ENCODE measurements at places on chromosomes 16 and 17.
A peak's percentile ranks its signal among the peaks of the same experiment; 100 is the strongest.

DNA sequence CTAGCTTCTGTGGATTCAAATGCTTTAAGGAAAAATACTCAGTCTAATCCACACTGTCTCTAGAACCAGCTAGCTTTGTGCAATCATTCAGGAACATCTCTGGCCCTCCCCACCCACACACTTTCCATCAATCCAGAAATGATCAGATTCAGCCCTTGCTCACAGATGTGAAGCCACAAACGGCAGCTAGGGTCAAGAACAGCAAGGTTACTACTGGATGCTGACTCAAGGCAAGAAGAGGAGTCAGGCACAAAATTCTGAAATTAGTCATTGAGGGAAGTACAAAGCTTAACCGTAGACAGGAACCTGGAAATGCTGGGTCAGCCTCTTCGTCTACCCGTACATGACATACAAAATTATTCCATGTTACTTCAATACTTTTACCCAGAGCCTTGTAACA lies 174.6 kb downstream of the CDH13 start:
- no peak for DNase-seq

DNA sequence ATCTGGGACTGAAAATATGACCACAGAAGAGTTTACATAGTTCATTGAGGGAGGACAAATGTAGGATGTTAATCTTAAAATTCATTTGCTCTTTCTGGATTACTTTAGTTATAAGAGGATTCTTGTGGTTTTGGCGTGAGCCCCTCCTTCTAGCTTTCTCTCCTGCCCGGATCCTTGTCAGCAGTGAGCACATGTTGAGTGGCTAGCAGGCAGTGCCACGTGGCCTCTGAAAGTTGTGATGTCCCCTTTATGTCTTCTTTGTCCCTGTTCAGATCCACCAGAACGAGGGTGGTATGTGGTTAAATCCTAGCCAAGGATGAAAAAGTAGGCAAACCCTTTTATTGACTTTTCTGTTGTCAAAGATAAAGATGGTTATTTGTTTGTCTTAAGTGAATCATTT lies 83.8 kb downstream of the GNAO1 start:
- DNase-seq, result no peak

- DNase-seq, result peak; percentile 94
Observed at GRCh38 chr17:53736516-53737240, 86.0 kb upstream of the KIF2B start.

DNA sequence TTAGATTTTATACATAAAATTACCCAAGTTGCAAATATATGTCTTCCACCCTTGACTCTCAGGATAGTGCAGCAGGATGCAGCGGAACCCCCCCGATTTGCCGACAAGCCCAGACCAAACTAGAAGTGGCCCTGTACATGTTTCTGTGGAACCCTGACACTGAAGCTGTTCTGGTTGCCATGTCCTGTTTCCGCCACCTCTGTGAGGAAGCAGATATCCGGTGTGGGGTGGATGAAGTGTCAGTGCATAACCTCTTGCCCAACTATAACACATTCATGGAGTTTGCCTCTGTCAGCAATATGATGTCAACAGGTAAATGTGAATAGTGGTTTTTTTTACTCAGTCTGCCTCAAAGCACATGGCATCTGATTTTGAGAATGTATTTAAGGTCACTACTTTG lies 70.7 kb downstream of the OMG start:
- no peak for DNase-seq

DNA sequence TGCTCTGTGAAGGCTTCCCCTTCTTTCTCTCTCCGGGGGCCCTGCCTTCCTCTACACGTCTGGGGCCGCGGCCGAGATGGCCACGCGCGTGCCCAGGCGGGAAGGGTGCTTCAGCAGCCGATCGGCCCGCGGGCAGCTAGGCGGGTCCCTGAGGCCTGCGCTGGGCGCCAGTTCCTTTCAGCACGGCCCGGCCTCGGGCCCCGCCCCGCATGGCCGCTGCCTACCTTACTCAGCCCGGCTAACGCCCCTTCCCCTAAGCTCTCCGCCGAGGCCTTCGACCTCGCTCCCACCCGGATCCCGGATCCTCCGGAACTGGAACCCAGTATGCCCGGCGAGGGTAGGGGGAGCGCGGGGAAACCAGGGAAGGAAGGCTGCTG lies 335 bp downstream of the TMEM11 start:
- no peak for DNase-seq

DNA sequence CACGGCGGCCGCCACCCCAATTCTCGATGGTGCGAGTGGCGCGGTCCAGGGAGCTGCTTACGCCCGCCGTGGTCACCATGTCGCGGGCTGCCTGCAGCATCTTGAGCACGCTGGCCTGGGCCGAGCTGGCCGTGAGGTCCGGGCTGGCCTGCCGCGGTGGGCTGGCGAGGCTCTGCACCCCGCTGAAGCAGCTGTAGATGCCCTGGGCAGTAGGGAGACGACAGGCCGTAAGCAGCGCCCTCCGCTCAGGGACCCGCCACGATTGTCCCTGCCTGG lies 16.4 kb downstream of the GRIN2C start:
- no peak for DNase-seq

DNA sequence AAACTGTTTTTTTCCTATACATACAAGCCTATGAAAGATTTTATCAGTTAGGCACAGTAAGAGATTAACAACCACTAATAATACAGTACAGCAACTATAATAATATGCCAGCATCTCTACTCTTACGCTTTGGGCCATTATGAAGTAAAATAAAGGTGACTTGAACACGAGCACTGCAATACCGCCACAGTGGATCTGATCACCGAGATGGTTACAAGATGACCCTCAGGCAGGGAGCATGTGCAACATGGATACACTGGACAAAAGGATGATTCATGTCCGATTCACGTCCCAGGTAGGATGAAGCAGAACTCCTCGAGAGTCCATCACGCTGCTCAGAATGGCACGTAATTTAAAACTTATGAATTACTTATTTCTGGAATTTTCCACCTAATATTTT lies 10.5 kb downstream of the PELP1 start:
- no peak for DNase-seq

- no peak for DNase-seq
Observed at GRCh38 chr16:84039696-84040095, 2.9 kb downstream of the SLC38A8 start.

DNA sequence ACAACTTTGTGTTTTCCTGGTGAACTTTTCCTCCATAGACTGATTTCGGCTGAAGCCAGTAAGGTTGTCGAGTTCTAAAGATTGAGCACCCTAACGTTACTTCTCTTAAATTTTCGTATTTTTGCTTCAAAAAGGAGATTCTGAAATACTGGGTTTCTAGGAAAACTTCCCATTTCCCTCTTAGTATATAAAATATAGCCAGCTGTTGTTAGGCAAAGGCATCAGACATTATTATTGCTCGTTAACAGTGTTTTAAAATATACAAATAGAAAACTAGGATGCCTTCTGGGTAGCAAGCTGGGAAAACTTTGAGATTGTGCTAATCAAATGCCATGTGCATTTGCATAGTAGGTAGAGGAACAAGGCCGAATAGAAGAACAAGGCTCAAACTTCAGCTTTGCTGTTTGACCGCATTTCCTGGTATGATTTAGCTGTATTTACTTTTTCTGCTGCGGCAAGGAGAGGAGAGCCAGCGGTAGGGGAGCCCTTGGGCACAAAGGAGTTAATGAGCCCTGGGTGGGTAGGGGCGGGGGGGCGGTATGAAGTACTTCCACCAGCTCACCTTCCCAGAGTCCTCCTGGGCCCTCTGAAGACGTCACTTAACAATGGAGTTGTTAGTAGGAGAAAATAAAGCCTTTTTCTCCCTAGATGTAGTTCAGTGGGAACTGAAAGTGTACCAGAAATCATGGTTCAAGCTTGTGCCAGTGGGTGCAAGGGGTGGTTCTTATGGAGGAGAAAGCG lies 151.9 kb downstream of the MSI2 start:
- no peak for DNase-seq

GRCh38 chr17:76000016-76000754 lies 470 bp upstream of the CDK3 start:
- no peak for DNase-seq

DNA sequence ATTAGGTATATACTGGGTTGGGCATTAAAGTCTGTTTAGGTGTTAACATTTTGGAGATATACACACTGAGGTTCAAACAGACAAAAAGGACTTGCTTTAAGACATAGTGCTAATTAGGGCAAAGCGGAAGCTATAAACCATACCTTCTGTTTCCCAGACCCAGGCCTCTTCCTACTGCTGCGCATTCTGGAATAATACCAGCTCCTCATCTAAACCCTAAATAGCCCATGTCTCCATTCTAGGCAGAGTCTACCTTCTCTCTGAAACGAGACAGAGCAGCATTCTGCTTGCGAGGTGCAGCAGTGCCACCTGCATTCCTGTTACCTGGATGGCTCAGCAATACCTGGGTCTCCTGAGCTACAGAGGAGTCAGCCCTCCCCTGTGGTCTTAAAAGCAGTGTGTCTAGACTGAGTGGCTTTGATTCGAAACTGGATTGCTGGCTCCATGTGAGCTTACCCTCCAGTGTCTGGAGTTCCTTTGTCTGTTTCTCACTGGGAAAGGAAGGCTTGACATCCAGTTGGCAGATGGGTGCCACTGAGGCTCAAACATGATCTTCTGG lies 6.4 kb downstream of the YPEL2 start:
- DNase-seq, result no peak

DNA sequence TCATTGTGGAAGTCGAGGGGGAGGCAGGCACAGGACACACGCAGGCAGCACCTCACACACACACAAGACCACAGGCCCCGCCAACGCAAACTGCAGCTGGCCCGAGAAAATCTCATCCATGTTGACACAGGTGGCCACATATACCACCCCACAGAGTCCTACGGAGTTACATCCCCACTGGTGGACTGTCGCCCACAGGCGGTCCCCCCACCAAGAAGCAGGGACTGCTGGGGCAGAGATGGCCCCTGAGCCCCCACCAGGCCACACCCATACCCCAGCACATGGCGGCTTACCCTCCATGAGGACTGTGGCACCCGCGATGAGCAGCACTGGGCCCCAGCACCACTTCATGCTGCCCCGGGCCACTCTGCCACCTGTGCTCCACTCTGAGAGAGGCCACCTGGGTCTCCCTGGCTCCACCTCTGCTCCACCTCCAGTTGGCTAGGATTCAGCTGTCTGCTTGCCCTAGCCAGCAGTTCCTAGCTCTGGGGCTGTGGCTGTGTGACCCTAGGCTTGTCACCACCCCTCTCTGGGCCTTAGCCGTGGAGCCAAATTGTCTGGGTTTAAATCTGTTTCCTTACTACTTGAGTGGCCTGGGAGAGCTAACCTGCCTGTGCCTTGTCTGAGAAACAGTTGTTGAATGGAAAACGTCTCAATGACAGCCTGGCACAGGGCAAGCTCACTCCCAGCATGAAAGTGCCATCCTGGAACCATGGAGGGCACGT lies at the start of gene PRSS53:
TSS of gene PRSS53 (minus strand) at position 485 of the 725 bp plus-strand sequence. CDS start at position 351, 134 bp downstream.
- DNase-seq, result no peak

DNA sequence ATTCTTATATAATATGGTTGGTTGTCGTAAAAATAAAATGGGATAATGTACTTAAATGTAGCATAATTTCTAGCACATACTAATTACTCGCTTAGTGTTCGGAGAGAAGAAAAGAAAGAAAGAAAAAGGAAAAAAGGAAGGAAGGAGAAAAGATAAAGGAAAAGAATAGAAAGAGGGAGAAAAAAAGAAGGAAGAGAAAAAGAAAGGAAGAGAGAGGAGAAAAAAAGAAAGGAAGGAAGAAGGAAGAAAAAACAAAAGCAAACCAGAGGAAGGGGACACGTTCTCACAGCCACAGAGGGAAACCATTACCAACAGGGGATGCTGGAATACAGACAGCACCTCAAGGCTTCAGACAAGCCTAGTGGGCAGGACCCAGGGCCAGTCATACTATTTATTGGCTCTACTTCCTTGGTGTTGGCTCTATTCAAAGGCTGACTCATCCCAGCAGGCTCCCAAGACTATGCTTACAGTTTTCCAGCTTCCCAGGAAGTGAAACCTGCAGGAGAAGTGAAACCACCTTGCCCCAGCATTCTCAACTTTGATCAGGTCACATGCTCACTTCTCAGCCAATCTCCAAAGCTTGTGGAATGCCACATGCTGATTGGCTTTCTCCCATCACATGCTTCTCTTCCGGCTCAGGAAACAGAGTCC lies 273.5 kb upstream of the IRX5 start:
- peak; percentile 87 for DNase-seq

- no peak for DNase-seq
Observed at GRCh38 chr16:79041206-79041605, 559.3 kb downstream of the MAF start.

DNA sequence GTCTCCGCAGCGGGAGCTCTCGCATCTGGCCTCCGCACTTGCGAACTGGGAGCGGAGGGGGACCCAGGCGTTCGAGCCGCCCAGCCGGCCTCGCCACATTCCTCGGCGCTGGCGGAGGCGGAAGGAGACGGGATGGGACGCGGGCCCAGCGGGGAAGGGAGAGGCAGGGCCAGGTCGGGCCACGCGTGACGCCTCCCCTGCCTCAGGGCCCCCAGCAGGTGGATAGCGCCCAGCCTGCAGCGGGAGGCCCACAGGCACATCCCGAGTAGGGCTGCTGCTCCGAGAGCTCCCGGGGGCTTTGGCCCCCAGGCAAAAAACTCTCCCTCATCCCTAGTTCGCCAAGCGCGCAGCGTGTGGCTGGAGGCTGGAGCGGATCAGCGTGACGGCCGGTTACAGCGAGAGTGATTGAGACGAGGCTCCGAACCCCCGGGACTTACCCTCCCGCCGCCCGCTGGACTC lies 800 bp downstream of the PLEKHH3 start:
- DNase-seq, result peak; percentile 33

GRCh38 chr17:8435245-8436168 lies at the start of gene NDEL1:
Gene NDEL1, plus strand, starts transcription at chr17:8435884. Its CDS starts 8,388 bp downstream, at chr17:8444272.
- peak; percentile 86 for DNase-seq
